CD4-positive, alpha-beta T cell treated with Interferon alpha-2 for 1 hour (primary cell): ENCODE measurements at places on chromosomes 4 and X.

DNA sequence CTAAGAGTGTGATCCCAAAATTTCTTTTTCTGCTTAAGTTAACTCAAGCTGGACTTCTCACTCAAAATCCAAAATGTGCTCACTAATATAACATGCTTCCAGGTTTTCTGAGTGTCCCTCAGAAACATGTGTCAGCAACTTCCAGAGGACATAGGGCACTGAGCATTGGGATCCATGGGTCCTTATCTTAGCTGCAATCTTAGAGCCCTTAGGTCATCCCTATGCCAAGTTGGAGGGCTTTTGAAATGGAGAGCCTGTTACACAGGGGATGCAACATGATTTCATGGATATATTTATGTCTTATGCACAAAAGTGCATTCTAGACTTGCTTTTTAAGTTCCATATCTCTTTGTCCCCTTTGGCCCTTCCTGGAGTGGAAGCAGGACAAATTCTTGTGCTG, 11.7 kb upstream of the HCCS start:
- DNase-seq: no peak

- DNase-seq: no peak
Observed at GRCh38 chr4:79650217-79650616, 242.2 kb upstream of the GK2 start.

DNA sequence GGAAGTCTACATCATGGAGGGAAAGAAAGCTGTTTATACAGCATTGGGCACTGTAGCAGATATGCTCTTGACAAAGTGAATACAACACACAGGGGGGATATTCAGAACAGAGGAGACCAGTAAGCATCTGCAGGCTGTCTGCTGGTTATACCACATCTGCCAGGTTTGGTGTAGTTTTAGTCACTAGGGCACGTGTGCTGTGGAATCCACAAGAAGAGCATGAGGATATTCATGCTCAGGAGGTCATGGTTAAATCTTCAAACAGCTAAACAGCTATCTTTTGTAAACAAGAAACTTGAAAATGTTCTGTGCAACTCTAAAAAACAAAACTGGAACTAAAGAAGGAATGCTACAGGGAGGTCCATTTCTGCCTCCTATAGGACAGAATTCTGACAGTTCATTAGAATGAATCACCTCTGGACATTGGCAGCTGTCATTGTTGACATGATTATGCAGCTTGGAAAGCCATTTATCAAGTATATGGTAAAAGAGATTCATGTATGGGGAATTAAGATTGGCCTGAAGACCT, 175.8 kb downstream of the RCHY1 start:
- no peak for DNase-seq

GRCh38 chrX:81261576-81261975, 59.7 kb downstream of the SH3BGRL start:
- DNase-seq: no peak

GRCh38 chr4:26321373-26322221, 783 bp downstream of the RBPJ start:
- peak; percentile 26 for DNase-seq

GRCh38 chrX:132613801-132614200, 125.0 kb upstream of the MBNL3 start:
- DNase-seq: no peak

DNA sequence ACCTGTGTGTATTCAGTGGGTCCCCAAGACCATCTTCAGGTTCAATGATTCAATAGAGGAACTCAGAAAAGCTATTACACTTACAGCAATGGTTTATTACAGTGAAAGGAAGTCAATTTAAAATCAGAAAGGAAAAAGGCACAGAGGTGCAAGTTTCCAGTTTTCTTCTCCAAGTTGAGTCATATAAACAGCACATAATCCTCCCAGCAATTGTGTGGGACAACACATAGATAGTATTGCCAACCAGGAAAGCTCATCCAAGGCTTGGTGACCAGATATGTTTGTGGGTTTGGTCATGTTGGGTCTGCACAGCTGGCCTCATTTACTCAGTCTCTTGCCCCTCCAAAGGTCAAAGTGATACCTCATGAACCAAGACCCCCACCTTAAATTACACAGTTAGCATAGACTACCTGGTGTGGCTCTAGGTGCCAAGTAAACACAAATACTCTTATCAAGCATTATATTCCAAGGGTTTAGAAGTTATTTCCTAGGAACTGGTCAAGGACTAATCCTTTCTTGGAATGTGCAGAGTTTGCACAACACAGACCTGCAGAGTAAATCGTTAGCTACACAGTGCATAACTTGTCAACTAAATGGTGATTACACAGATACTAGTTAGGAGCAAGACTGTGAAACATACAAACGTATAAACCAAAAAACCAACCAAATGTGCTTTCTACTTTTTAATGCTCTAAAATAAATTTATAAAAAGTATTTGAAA, 777.3 kb downstream of the PCDH18 start:
- DNase-seq: no peak

DNA sequence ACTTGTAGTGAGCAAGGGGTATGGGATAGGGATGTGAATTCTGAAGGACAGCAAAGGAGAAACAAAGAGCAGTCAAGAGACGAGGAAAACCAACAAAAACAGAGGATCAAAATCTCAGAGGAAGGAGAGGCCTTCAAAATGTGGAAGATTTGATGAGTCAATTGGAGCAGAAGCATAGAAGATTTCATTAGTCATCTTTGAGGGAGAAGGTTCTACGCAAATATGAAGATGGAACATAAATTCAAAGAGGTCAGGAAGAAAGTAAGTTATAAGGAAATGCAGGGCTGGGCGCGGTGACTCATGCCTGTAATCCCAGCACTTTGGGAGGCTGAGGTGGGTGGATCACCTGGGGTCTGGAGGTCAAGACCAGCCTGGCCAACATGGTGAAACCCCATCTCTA, 35.4 kb downstream of the MID2 start:
- DNase-seq: no peak

GRCh38 chr4:150056569-150056968, 21.7 kb upstream of the DCLK2 start:
- DNase-seq: no peak

GRCh38 chr4:26458157-26458561, 32.1 kb downstream of the CCKAR start:
- no peak for DNase-seq

DNA sequence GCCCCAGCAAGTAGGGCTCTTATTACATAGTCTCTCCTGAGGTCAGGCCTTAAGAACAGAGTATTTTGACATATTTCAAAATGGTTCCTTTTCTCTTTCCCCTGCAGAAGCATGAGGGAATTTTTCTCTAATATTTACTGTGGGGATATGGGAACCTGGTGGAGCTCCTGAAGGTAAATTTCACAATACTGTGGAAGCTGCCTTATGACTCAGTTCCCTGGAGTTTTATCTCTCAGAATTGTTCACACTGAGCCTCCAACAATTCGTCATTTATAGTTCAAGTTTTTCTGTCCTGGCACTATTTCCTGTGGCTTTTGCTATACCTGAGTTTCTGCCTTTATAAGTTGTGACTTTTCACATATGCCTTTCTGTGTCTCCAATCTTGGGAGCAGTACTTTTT, 607.2 kb upstream of the NDST4 start:
- no peak for DNase-seq

- no peak for DNase-seq
Observed at GRCh38 chr4:174207367-174207766, 76.1 kb downstream of the FBXO8 start.

DNA sequence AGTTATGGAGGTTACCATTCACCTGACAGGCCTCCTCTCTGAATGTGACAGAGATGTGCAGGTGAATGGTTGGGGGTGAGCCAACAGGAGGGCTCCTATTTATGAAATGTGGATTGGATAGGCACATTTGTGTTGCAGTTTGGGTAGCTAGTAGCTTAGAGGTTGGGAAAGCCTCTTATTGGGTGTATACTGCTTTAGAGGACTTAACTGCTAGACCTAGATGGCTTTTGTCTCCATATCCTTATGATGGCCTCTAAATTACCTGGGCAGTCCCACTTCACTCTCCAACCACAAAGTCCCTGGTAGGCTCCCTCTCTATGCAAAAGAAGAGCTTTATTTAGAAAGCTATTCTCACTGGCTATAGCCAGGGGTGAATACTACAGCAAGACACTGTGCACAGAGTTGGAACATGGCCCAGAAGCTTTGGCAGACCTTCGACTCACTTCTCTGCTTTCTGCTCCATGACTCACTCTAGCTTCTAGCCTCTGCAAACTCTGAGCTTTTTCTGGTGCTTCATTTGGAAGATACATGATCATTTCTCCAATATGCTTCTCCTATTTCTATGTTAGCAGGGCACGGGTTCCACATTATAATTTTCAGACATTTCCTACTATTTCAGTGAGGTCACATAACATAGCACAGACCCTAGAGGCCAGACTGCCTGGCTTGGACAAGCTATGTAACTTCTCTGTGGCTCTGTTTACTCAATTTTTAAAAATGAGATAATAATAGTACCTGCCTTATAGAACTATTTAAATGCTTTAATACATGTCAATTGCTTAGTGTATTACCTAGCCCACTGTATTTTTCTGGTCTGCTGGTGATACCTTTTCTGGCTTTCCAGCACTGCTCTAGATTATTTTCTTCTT, 6.0 kb upstream of the VGLL1 start:
- no peak for DNase-seq

DNA sequence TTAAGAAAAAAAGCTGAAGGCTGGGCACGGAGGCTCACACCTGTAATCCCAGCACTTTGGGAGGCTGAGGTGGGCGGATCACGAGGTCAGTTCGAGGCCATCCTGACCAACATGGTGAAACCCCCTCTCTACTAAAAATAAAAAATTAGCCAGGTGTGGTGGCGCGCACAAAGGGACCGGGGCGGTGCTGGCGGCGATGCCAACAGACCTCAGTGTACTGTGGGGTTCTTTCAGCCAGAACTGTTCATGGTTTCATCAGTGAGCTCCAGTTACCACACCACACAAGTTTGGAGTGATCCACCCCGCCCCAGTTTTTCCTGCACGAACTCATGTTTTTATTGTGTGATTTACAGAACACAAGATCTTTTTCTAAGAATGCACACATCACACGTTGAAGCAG, 21.2 kb upstream of the IRAK1 start:
- DNase-seq: no peak

DNA sequence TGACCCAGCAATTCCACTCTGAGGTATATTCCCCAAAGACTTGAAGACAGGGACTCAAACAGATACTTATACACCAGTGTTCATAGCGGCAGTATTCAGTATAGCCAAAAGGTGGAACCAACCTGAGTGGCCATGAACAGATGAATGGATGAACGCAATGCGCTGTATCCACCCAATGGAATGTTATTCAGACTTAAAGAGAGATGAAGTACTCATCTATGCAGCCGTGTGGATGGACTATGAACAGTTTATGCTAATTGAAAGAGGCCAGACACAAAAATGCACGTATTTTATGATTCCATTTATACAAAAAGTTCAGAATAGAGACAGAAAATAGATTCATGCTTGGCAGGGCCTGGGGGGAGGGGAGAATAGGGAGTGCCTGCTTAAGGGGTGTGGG, 26.3 kb downstream of the PRPS2 start:
- no peak for DNase-seq

DNA sequence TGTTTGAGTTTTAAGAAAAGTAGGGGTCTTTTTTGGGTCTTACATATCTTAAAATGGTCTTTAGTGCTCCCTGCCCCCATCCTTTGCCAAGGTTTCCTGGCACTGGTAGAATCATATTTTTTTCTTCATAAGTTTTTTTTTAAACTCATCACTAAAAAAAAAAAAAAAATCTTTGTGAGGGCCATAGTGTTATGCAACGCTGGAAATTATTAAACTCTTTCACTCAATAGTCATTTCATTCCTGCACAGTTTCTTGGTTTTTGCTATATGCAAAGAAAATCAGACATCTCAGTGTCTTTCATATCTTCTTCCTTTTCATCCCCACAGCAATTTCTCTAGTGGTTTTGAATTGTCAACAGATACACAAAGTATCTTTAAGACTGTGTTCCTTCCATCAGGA, 95.6 kb downstream of the TMA16 start:
- no peak for DNase-seq

- DNase-seq: no peak
Observed at GRCh38 chr4:181645489-181645888, 597.7 kb upstream of the TENM3 start.

GRCh38 chr4:14743601-14744000, 258.7 kb upstream of the CPEB2 start:
- DNase-seq: no peak

DNA sequence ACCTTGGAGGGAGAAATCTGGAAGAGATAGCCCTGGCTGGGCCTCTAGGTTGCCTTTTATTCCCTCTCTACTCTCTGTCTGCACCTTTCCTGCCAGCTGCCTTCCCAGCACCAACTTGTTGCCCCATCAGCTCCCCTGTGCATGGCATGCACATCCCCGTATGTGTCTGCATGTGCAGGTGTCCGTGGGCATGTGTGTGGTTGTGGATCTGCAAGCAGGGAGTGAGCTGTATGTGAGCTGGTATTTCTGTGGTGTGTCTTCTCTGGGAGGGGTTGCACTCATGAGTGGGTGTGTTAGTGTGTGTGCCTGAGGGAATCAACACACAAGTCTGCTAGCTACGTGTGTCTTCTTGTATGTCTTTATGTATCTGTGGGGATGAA, 9.9 kb downstream of the L1CAM start:
- no peak for DNase-seq

- DNase-seq: no peak
Observed at GRCh38 chr4:17707671-17708070, 73.8 kb downstream of the FAM184B start.

DNA sequence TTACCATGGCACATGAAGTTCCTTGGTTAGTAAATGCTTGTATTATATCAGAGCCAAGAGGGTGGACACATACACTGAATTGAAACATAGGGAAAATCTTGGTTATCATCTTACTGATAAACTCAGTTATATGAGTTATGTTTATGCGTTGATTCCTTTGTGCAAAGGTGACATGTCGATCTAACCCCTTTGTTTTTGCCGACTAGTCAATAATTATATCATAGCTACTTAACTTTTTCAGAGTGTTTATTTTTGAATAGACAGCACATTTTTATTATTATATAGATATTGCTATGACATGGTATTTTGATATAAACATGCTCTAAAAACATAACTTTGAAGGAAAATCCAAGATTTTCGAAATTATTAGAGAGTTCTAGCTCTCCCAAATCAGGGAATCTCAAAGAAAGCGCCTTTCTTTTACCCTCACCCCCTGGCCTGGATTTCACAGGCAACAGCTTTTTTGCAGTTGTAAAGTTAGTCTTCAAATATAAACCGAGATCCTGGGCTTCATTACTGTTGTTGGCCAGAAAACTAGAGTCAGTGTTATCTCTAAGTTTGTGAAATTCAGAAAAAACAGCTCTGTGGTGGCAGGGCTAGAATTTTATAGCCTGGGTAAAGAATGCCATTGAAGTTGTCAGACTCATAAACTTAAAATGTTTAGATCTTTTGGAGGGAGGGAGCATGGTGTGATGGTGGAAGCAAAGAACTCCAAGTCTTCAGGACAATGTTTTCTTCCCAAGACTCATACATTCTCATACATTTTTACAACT, 45.8 kb upstream of the PITX2 start:
- no peak for DNase-seq

DNA sequence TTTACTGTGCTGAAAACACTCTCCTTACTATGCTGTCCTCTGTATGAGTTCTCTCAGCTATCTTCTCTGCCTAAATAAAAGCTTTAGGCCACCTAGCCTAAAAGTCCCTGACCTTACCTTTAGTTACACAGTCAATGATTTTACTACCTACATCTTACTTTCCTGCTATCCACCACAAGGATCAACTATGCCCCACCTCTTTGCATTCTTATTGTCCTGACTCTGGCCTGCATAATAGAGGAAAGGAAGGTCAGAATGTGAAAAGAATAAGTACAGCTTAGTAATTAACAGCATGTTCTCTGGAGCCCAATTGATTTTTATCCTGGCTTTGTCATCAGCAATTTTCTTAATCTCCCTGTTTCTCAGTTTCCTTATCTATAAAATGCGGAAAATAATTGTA, 1257.8 kb downstream of the RPA4 start:
- DNase-seq: no peak
